ENCODE measurements at places on chromosomes 13 and 19. TPM values are rescaled to one million over a fixed set of nuclear protein-coding genes. Genes with fewer than 3 reads are reported as not detected.

TMEM221 gene
- not detected for total RNA-seq

PSG3 gene
- total RNA-seq: not detected

ZNF541 gene
- 0.26 TPM for total RNA-seq

CUL4A gene
- 57.0 TPM for total RNA-seq

ZNF506 gene
- total RNA-seq: 22.1 TPM

MCEMP1 gene
- 97.9 TPM for total RNA-seq

Measured in upper lobe of right lung (tissue), 1 donor.